ENCODE measurements at places on chromosomes 7 and 10.

DNA sequence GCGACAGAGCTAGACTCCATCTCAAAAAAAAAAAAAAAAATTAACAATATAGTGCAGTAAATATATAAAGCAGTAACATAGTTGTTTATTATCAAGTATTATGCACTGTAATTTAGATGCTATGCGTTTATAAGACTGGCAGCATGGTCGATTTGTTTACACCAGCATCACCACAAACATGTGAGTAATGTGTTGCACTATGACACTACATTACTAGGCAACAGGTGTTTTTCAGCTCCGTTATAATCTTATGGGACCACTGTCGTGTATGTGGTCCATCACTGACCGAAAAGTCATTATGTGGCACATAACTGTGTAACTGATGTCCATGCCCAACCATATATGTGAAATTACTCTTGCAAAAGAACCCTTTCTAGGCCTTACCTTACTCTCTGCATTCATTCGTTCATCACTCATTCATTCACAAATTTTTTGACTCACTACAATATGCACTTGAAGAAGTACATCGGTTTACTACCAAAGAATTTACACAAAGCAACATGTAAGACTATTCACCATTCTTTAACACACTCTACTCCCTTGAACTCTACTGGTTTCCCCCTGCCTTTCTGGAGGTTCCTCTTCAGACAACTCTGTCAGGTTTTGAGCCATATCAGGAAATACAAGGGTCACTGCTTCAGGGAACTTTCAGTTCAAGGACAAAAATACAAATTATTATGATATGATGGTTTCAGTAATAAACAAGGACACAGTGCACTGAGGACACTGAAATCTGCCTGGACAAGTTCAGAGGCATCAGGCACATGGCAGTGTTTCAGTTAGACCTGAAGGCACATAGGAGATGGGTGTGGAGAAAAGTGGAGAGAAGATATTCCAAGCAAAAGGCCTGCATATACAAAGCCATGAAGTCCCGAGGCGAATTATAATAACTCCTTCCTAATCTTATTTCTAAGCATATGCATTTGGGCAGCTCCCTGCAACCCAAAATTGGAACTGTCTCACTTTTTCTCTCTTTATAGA, 17.4 kb downstream of the ITGB1 start:
- no peak for DNase-seq

- DNase-seq = no peak
Observed at GRCh38 chr10:75029857-75030256, 81.6 kb upstream of the SAMD8 start.

GRCh38 chr7:1619152-1620079, 49.6 kb upstream of the PSMG3 start:
- DNase-seq = no peak

- no peak for DNase-seq
Observed at GRCh38 chr10:47223236-47223635, 76.8 kb upstream of the GDF10 start.

GRCh38 chr10:61903221-61903927, 1.9 kb downstream of the ARID5B start:
- DNase-seq = peak; percentile 75

GRCh38 chr10:109450702-109451101, 472.6 kb downstream of the XPNPEP1 start:
- no peak for DNase-seq

DNA sequence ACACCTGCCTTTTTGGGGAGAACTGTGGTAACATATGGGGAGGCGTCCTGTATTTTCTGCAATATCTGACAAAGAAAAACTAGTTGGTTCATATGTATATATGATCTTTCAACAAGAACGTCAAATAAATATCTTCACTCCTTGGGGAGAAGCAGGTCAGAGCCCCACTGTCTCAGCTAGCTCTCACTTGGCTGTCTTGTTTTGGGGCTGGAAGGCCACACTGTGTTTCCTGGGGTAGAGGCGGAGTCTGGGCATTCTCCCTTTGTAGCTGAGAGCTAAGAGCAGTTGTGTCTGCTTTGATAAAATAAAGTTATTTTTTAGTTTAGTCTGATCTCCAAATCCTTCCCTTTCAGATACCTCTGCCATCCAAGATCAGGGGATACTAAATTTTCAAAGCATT, 83.9 kb upstream of the IGFBP3 start:
- no peak for DNase-seq

DNA sequence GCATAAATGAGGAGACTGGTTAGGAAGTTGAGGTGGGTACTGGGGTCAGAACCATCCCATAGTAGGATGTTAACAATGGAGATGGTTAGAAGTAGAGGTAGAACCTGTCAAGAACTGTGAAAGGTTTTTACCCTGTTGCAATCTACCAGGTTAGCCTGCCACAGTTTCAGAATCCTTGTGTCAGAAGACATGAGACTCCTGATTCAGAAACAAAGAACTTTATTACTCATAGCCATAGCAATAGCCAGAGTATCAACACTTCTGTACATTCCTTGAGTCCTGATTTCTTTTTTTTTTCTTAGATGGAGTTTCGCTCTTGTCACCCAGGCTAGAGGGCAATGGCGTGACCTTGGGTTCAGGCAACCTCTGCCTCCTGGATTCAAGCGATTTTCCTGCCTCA, 200.9 kb downstream of the GRM3 start:
- no peak for DNase-seq

- no peak for DNase-seq
Observed at GRCh38 chr7:94003446-94004023, 620 bp downstream of the BET1 start.

DNA sequence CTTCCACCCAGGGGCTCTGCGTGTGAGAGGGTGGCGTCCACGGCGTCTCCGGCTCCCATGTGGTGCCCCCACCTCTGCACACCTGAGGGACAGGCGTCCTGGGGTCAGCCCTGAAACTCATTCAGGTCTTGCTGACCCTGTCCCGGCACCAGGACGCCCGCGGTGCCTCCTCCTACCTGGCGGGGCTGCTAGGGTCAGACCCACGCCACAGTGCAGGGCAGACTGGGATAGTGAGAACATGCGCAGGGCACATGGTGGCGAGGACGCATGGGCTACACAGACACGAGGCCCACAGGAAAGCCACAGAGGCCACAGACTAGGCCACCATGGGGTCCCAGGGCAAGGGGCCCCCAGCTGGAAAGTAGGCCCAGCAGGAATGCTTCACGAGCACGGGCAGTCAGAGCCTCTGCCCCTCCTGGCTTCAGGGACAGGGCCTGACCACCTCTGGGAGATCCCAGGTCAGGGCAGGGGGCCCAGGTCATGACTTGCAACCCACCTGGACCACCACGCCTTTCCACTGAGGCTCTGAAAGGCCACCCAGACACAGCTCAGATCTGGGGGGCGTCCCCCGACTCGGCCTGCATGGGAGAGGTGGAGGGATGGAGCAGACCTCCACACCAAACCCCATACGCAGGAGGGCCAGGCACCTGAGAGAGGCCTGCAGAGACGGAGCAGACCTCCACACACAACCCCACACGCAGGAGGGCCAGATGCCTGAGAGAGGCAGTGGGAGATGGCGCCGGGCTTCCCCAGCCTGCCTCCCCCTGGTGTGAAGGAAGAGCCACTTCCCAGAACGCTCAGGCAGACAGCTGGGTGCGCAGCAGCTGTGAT, 188.6 kb downstream of the ELFN1 start:
- DNase-seq = no peak

- DNase-seq = peak; percentile 74
Observed at GRCh38 chr7:42856605-42856987, 55.3 kb downstream of the C7orf25 start.

DNA sequence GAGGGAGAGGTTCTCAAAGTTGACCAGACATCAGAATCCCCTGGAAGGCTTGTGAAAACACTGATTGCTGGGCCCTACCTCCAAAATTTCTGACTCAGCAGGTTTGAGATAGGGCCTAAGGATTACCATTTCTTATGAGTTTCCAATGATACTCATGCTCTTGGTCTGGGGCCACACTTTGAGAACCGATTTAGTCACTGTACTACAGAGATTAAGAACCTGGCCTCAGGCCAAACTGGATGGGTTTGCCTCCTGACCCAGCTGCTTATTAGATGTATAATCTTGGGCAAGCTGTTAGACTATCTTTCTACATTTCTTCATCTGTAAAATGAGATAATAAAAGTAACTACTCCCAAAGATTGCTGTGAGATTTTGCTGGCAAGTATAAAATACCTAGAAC, 77.1 kb upstream of the SCIN start:
- no peak for DNase-seq

- peak; percentile 12 for DNase-seq
Observed at GRCh38 chr7:78563191-78563590, 764.6 kb downstream of the PHTF2 start.

DNA sequence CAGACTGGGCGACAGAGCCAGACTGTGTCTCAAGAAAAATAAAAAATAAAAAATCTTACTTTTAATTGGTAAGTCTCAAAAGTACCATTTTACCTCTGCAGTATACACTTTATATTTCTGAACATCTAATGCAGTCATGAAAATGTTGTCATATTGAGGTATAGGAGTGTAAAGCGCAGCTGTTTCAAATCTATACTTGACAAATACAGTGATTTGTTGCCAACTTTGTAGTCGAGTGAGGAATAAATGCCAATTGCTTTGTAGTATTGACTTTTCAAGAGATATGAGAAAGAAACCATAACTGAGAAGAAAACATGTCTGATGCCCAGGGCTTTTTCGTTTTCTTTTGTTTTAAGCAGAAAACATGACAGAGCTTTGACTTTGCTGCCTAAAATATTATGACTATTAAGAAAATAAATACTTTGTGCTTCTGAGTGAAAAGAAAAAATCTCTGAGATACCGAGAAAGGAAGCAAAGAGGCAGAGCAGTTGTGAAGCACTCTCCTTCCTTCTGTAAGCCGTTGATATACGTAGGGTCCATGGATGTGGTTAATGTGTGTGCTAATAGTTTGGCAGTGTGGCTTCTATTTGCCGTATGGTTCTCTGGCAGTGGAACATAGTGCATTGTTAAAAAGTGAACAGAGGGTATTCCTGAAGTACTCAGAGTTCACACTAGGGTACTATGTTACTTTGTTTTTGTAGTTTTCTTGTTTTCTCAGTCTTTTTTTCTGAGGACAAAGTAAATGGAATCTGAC, 38.2 kb downstream of the AVL9 start:
- DNase-seq = no peak

- no peak for DNase-seq
Observed at GRCh38 chr7:19982841-19983835, 209.7 kb upstream of the TMEM196 start.

GRCh38 chr10:111515706-111516105, 438.9 kb downstream of the ADRA2A start:
- no peak for DNase-seq

DNA sequence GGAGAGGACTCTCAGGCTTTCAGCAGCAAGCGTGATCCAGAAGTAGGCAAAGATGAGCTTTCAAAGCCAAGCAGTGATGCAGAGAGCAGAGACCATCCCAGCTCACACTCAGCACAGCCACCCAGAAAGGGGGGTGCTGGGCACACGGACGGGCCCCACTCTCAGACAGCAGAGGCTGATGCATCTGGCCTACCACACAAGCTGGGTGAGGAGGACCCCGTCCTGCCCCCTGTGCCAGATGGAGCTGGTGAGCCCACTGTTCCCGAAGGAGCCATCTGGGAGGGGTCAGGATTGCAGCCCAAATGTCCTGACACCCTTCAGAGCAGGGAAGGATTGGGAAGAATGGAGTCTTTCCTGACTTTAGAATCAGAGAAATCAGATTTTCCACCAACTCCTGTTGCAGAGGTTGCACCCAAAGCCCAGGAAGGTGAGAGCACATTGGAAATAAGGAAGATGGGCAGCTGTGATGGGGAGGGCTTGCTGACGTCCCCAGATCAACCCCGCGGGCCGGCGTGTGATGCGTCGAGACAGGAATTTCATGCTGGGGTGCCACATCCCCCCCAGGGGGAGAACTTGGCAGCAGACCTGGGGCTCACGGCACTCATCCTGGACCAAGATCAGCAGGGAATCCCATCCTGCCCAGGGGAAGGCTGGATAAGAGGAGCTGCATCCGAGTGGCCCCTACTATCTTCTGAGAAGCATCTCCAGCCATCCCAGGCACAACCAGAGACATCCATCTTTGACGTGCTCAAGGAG, 95.5 kb downstream of the TACC2 start:
- DNase-seq = no peak

All from NCI-H1417 (cell line).